ENCODE measurements at places on chromosomes 16 and 17.

DNA sequence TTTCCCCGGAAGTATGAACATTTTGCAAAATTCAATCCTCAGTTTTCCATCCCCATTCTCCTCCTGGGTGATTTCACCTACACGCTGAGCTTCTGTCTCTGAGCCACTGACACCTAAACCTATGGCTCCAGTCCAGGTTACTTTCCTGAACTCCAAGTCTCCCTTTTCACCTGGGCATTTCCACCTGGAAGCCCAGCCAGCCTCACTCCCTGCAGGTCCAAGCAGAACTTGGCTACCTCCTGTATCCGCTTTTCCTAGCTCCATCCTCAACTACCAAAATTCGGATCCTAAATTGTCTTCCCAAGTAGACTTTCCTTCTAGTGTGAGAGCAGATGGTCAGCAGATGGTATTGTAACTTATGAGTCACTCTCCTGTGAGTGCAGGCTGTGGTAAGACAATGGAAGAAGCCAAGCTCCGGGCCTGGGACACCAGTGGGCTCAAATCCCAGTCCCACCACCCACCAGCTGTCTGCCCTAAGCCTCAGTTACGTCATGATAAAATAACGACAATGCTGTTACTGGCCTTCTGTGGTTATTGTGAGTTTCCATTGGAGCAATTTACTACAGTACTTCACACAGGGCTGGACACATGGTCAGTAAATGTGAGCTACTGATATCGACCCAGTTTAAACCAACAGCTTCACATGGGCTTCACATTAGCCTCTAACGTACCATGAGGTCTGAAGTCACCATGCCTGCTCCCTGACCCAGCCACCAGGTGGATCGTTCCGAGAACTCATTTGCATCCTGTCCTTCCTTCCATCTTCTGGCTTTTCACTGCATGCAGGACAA lies 33.3 kb downstream of the PECAM1 start:
- DNase-seq = no peak

GRCh38 chr17:80113033-80113484 lies 11.7 kb downstream of the GAA start:
- no peak for DNase-seq

GRCh38 chr16:10103118-10103517 lies 79.1 kb downstream of the GRIN2A start:
- DNase-seq = no peak

GRCh38 chr16:2529961-2530628 lies 1.1 kb downstream of the CEMP1 start:
- DNase-seq = no peak

DNA sequence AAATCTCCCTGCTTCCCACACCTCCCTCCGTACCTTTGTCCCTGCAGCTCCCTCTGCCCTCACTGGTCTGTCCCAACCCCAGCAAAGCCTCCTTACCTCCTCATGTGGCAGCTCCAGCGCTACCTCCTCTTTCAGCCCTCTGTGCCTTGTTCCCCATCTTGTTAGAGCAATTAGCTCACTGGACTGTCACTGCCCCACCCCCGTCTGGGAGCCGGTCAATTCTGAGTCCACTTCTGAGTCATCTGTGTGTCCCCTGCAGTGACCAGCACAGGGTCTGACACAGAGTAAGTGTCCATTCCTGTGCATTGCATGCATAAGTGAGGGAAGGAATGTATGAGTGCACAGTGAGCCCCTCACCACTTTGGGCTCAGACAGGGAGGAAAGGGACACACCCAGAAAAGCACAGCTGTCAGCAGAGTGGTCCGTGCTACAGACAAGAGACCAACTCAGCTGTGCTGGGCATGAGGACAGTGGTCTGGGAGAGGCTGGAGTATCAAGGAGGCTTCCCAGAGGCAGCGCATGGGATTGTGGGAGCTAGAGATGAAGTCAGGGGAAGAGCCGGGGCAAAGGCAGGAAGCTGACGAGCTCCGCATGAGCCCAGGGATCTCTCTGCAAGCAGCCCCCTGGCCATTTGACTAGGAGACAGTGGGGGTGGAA lies 45.9 kb downstream of the PITPNM3 start:
- no peak for DNase-seq

- no peak for DNase-seq
Observed at GRCh38 chr17:16583781-16584180, 14.8 kb upstream of the ZNF287 start.

- no peak for DNase-seq
Observed at GRCh38 chr17:27495460-27495859, 39.2 kb downstream of the KSR1 start.

DNA sequence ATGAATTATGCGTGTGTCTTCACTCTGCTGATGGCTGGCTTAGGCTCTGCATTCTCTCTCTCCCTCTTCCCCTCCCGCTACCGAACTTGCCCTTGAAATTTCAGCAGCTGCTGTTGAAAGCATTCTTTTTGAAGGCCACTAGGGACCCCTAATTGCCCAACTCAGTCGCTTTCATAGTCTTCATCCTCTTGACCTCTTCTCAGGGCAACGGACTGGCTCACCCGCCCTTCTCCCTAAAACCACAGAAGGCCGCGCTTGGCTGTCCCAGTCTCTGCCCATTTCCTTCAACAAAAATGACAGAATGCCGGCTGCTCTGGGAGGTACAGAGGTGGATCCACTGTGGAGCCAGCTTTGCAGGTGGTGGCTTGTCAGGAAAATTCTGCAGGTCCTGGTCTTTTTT lies 21.0 kb upstream of the FMNL1 start:
- DNase-seq = no peak

GRCh38 chr17:42313773-42314566 lies 25.7 kb downstream of the STAT5A start:
- no peak for DNase-seq

- DNase-seq = peak; percentile 68
Observed at GRCh38 chr17:42180922-42181850, at the start of gene KCNH4. Gene KCNH4 (minus strand): TSS chr17:42181142. CDS start chr17:42180945, 197 bp downstream.

DNA sequence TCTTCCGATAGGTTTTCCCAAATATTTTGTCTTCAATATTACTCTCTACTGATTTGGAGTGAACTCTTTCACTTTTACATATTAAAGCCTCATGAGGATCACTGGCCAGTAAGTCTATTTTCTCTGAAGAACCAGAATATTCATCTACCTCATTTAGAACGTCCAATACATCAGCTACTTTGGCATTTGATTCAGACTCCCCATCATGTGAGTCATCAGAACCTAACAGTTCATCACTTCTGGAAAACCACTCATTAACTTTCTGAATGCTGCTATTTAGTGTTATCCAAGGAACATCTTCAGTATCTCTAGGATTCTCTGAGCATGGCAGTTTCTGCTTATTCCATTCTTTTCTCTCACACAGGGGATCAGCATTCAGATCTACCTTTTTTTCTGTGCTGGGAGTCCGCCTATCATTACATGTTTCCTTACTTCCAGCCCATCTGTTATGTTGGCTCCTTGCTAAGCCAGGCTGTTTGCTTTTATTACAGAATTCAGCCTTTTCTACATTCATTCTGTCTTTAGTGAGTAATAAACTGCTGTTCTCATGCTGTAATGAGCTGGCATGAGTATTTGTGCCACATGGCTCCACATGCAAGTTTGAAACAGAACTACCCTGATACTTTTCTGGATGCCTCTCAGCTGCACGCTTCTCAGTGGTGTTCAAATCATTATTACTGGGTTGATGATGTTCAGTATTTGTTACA lies 30.9 kb downstream of the BRCA1 start:
- no peak for DNase-seq

DNA sequence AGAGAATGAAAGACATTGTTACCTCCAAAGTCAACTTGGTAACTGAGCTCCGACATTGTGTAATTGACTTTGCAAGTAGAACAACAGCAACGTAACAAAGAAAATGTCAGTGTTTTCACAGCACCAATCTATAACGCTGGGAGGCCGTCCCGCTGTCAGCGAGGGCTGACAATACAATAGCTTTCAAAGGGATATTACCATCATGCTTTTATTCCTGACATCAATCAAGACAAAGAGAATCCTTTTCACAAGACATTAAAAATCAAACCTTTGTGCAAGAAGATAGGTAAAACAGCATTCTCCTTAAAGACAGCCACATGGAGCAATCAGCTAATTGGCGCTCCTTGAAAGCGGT lies 6.2 kb downstream of the ZNF423 start:
- no peak for DNase-seq

DNA sequence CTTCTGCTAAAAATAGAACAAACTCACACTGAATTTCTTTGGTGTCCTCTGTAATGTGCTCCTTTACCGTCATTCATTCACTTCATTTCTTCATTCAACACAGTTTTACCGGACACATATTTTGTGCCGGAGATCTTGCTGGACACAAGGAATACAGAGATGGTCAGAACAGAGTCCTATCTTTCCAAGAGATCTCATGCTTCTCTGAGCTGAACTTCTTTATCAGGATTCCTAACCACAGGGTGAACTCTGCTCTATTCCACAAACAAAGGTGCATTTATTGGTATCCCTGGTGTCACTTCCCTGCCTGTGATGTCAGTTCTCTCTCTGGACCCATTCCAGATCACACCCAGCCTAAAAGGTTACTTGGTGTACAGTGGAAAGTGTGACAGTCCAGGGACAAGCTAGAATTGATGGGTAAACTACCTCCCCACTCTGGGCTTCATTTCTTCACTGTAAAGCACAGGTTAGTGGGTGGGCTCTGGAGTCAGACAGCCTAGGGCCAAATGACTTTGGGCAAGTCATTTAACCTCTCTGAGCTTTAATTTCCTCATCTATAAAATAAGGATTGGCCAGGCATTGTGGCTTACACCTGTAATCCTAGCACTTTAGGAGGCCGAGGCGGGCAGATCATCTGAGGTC lies 4.2 kb downstream of the IFI35 start:
- no peak for DNase-seq

GRCh38 chr17:1714980-1715802 lies 5.0 kb upstream of the TLCD2 start:
- DNase-seq = no peak

GRCh38 chr16:75868636-75869632 lies 142.6 kb upstream of the CPHXL start:
- DNase-seq = no peak

Data from stimulated activated CD4-positive, alpha-beta T cell treated with anti-CD3 and anti-CD28 coated beads, Interleukin-1b, Interleukin-23, amount 100 ng/mL, for 1 hour (primary cell).